Activated CD4-positive, alpha-beta memory T cell treated with anti-CD3 and anti-CD28 coated beads, Interleukin-2, amount 10 ng/mL, durations not matched to agents 7 days and 5 days (primary cell): ENCODE measurements at places on chromosomes 2 and 18. TPM values are rescaled to one million over a fixed set of nuclear protein-coding genes. Genes with fewer than 3 reads are reported as not detected.

GRCh38 chr18:79600141-79600540 is 79.5 kb upstream of the CTDP1 start:
- DNase-seq = no peak

- DNase-seq = no peak
Measured at GRCh38 chr2:184646177-184646576, 47.8 kb downstream of the ZNF804A start.

GRCh38 chr2:27830656-27831055 is 59.1 kb downstream of the MRPL33 start:
- DNase-seq = no peak

The TMEM163 gene
- 1.8 TPM for total RNA-seq

The SERPINB2 gene
- total RNA-seq = not detected
